Stimulated activated CD8-positive, alpha-beta memory T cell treated with anti-CD3 and anti-CD28 coated beads, Interleukin-7, amount 100 ng/mL, for 48 hours (primary cell): ENCODE measurements at places on chromosomes 3 and 15.

- DNase-seq, result no peak
Observed at GRCh38 chr15:73826711-73827251, 46.6 kb upstream of the TBC1D21 start.

GRCh38 chr3:4664412-4664811 is 171.3 kb downstream of the ITPR1 start:
- no peak for DNase-seq

DNA sequence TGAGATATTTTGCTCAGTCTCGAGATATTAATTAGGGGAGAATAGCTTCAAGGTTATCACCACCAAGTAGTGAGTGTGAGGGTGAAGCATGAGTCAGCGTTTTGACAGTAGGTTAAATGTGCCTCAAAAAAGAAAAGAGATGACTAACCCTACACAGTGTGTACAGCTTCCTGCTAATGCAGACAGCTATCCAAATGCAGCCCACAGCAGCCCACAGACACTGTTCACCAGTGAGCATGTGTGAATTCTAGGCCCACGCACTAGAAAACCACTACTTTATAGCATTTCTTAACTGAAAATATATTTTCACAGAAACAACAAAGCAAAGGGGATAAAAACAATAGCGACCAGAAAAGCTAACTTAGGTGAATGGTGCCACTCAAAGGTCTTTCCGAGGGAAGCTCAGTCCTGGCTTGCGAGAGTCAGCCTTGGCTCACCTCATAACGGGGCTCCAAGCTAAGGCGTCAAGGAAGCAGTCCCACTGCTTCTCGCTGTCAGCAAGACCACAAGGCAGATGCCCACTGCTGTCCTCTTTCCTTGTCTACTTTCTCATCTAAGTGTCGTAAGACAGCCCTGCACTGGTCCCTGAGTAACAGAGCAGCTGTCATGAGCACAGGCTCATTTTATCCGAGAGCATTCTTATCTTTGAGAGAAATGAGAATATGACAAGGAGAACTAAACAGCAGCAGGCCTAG is 47.6 kb downstream of the TXNRD3 start:
- peak; percentile 25 for DNase-seq

- DNase-seq, result peak; percentile 51
Observed at GRCh38 chr3:52670621-52671521, 14.8 kb downstream of the PBRM1 start.

GRCh38 chr3:172750069-172750367 is 508 bp upstream of the ECT2 start:
- DNase-seq, result no peak

DNA sequence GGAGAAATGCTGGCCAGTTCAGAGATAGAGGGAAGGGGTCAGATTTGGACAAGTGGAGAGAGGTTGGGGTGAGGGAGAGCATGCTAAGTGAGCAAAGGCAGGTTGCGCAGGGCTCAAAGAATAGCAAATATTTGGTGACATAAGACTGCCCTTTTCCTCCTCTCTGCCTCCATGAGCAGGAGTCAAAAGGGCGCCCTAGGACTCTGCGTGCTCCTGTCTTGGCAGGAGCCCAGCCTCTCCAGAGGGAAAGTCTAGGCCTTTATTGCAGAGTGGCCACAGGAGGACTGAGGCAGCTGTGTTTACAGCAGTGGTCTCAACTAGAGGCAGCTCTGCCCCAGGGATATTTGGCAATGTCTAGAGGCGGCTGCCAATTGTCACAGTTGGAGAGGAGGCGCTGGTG is 165.6 kb downstream of the FAM43A start:
- DNase-seq, result no peak

DNA sequence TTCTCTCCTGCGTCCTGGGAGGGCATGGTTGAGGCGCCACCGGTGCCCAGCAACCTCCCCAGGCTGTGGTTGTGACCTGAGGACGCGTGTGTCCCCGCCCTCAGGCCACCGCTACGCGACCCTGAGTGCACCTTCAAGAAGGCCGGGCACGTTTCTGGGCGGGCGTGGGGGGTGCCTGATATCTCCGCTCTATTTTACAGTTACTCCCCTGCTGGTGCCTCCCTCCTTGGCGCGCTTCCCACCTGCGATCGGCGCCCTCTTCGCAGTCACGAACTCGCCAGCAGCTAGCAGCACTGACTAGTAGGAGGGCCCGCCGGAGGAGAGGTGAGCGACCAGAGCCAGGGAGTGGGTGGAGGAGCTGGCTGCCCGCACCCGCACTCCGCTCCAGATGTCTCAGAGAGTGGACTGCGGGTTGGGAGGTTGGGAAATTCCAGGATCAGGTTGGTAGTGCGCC is 43.2 kb upstream of the POLG start:
- DNase-seq, result no peak

DNA sequence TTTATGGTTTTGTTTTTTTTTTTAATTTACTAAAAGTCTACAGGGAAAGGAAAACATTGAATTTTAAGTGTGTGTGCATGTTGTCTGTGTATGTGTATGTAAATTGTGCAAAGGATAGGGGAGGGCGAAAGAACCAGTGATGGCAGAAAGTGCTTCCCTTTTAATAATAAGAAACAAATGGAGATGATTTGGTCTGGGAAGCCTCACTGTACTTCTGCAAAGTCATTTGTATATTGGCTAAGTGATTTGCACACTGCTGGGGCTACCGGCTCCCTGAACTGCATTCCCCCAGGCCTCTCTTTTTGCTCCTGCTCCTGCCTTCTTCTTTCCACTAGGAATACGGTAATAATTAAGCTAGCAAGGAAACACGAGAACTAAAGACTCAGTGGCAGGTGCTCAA is 101.2 kb downstream of the CD47 start:
- no peak for DNase-seq

- DNase-seq, result no peak
Observed at GRCh38 chr15:63133786-63134185, 12.1 kb downstream of the LACTB start.

DNA sequence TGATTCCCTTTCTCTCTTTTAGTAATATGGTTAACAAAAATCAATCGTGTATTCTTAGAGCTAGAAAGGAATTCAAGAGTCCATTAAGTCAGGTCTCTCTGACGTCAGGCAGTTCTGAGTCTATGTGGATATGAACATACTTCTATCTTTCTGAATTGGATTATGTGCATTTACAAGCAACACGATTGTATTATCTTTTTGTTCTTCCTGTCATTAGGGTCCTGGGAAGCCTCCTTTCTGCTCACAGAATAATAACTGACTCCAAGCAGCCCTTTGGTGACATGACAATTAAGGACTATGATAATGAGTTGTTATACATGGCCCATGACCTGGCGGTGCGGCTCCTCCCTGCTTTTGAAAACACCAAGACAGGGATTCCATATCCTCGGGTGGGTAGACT is 14.0 kb downstream of the EDEM1 start:
- DNase-seq, result no peak

DNA sequence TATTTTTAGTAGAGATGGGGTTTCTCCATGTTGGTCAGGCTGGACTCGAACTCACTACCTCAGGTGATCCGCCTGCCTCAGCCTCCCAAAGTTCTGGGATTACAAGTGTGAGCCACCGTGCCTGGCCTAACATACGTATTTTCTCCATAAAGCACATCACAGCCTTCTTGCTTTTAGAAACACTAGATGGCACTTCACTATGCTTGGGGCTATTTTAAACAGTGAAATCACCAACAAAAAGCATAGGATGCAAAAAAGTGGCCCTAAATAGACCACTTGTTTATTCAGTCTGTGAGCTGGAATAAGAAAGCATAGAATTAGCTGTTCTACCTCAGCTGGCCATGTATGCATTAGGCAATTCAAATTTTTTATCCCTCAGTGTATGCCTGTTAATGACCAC is 46.0 kb downstream of the PRICKLE2 start:
- no peak for DNase-seq

DNA sequence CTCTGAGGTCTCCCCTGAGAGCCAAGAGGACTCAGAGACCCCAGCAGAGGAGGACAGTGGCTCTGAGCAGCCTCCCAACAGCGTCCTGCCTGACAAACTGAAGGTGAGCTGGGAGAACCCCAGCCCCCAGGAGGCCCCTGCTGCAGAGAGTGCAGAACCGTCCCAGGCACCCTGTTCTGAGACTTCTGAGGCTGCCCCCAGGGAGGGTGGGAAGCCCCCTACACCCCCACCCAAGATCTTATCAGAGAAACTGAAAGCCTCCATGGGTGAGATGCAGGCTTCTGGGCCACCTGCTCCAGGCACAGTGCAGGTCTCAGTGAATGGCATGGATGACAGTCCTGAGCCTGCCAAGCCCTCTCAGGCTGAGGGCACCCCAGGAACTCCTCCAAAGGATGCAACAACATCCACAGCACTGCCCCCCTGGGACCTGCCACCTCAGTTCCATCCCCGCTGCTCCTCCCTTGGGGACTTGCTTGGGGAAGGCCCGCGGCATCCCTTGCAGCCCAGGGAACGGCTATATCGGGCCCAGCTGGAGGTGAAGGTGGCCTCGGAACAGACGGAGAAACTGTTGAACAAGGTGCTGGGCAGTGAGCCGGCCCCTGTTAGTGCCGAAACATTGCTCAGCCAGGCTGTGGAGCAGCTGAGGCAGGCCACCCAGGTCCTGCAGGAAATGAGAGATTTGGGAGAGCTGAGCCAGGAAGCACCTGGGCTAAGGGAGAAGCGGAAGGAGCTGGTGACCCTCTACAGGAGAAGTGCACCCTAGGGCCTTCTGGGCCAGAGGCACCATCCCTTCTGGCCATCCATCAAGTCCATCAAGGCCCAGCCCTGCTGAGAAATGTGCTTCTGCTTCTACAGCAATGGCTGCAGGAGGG is 23.6 kb downstream of the PLEKHO2 start:
- no peak for DNase-seq

- no peak for DNase-seq
Observed at GRCh38 chr3:108133048-108133369, 42.2 kb upstream of the CD47 start.

- no peak for DNase-seq
Observed at GRCh38 chr3:119817071-119817470, 35.2 kb downstream of the NR1I2 start.

GRCh38 chr15:78035321-78035751 is 42.2 kb downstream of the TBC1D2B start:
- no peak for DNase-seq

- no peak for DNase-seq
Observed at GRCh38 chr3:16188071-16188470, 13.6 kb downstream of the GALNT15 start.

- no peak for DNase-seq
Observed at GRCh38 chr15:72866182-72866581, 82.6 kb upstream of the ADPGK start.

- DNase-seq, result no peak
Observed at GRCh38 chr3:172397716-172398405, 50.4 kb downstream of the GHSR start.

DNA sequence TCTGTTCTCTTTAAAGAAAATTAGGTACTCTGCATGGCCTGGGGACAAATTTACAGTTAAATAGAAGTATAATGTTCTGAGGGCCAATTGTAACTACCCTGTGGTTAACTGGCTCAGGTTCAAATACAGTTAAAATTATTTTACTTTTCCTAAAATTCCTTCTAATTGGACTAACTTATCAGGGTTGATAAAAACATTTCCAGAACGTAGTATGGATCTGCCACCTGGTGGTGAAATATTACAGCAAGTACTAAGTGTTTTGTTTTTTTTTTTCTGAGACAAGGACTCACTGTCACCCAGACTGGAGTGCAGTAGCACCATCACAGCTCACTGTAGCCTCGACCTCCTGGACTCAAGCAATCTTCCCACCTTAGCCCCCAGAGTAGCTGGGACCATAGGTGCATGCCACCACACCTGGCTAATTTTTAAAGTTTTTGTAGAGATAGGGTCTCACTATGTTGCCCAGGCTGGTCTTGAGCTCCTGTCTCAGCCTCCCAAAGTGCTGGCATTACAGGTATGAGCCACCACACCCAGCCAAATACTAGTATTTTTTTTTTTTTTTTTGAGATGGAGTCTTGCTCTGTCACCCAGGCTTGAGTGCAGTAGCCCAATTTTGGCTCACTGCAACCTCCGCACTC is 29.2 kb downstream of the NEO1 start:
- no peak for DNase-seq

DNA sequence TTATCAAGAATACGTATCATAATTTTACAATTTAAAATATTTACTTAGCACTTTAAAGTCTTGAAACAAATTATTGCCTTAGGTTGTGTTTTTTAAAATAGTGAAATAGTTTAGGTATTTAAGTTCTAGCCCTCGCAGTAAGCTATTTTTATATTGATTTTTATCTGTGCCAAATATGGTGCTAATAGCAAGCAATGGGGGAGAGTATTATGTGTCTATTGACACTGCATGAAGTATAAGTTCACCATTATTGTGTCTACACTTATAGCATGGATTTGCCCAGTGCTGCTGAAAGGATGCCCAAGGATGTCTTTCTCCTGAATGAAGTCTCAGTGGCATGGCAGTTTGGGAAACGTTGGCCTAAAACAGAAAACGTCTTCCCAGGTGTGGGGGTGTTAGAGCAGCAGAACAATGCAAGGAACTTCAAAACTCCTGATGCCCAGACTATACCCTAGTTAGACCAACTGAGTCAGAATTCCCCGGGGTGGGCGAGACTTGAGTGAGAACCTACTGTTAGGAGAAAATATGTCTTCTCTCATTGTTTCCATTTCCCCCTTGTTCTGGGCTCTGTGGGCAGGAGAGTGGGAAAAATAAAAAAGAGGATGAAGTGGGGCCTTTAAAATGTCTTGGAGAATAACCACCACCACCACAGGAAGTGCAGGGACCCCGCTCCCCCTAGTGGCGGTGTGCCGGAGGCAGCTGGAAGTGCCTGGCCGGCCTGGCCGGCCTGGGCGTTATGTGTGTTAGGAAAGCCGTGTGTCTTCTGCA is 104.2 kb upstream of the SLC7A14 start:
- DNase-seq, result peak; percentile 15

DNA sequence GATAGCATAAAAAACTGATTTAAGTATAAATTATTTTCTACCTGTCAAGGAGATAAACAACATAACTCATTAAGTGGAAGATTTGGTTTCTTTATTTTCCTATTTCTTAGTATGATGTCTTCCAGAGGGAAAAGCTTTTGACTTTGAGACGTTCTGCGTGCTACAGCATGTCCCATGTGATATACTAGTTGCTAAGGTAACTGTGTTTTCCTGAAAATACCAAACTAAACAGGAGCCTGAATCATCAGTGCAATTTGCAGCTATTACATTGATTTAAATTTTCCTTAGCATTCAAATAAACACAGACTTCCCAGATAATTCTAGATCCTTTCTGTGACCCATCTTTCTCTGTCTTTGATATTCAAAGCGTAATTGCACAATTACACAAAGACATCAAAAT is 117.7 kb upstream of the P2RY1 start:
- DNase-seq, result no peak

- no peak for DNase-seq
Observed at GRCh38 chr15:91526424-91526823, 327.1 kb upstream of the SLCO3A1 start.

- no peak for DNase-seq
Observed at GRCh38 chr3:122931636-122932035, 95.9 kb downstream of the SEMA5B start.
